ENCODE measurements at places on chromosomes 2 and 18. TPM values are rescaled to one million over a fixed set of nuclear protein-coding genes. Genes with fewer than 3 reads are reported as not detected.

GRCh38 chr18:11819938-11820337 is 31.3 kb upstream of the CHMP1B start:
- no peaks in the 10 kb centered on the region for H3K36me3 ChIP-seq
- H3K27ac ChIP-seq, result no peak overlapping the region
- no peaks in the 10 kb centered on the region for H3K4me1 ChIP-seq
- H3K4me3 ChIP-seq, result no peak overlapping the region
- no peak for DNase-seq
- H3K27me3 ChIP-seq, result no peaks in the 10 kb centered on the region

DNA sequence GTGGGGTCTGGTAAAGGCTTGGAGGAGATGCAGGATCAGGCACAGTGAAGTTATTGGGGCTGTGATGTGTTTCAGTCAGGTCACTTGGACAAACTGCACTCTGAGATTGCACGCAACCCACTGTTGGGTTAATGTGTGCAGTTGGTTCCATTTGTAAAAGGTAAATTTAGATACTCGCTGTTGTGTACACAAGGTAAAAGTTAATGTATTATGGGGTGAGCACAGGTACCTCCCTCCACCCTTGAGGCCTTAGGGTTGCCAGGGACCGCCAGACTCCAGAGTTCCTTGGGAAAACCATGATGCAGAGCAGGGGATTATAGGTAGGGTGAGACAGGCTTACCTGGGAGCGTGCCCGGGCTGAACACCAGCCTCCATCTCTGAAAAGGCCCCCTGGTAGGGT is 20.1 kb downstream of the IMPA2 start:
- no peak overlapping the region for H3K4me3 ChIP-seq
- H3K27ac ChIP-seq, result no peak overlapping the region
- H3K4me1 ChIP-seq, result no peaks in the 10 kb centered on the region
- H3K27me3 ChIP-seq, result no peaks in the 10 kb centered on the region
- no peak for DNase-seq

GRCh38 chr2:170712653-170713542 is 2.2 kb upstream of the SP5 start:
- no peaks in the 10 kb centered on the region for H3K36me3 ChIP-seq
- H3K4me3 ChIP-seq, result no peak overlapping the region
- no peak overlapping the region for H3K27ac ChIP-seq
- H3K4me1 ChIP-seq, result no peaks in the 10 kb centered on the region

- H3K27ac ChIP-seq, result no peak overlapping the region
- no peak overlapping the region for H3K4me3 ChIP-seq
- no peaks in the 10 kb centered on the region for H3K4me1 ChIP-seq
- no peak for DNase-seq
- no peaks in the 10 kb centered on the region for H3K36me3 ChIP-seq
Observed at GRCh38 chr2:175853616-175853890, 148.5 kb downstream of the LNPK start.

- DNase-seq, result no peak
- H3K27me3 ChIP-seq, result no peaks in the 10 kb centered on the region
- peaks cover 27% of the 10 kb centered on the region for H3K4me1 ChIP-seq
- no peak overlapping the region for H3K4me3 ChIP-seq
- peaks cover 40% of the 10 kb centered on the region for H3K36me3 ChIP-seq
Observed at GRCh38 chr2:135055182-135055786, 3.2 kb downstream of the RAB3GAP1 start.

- no peaks in the 10 kb centered on the region for H3K27me3 ChIP-seq
- H3K4me1 ChIP-seq, result no peaks in the 10 kb centered on the region
- no peaks in the 10 kb centered on the region for H3K36me3 ChIP-seq
- H3K27ac ChIP-seq, result no peak overlapping the region
- DNase-seq, result no peak
- H3K4me3 ChIP-seq, result no peak overlapping the region
Observed at GRCh38 chr2:200422532-200423261, 87.2 kb downstream of the KCTD18 start.

The SERPINB5 gene
- 1.0 TPM for total RNA-seq

The PAIP2B gene
- 2.6 TPM for total RNA-seq

The TUBB8B gene
- total RNA-seq, result not detected

The IL36RN gene
- total RNA-seq, result not detected

The HOXD8 gene
- total RNA-seq, result not detected

The FAM124B gene
- not detected for total RNA-seq
